ENCODE measurements at places on chromosomes 13 and 19.
A peak's percentile ranks its signal among the peaks of the same experiment; 100 is the strongest.

DNA sequence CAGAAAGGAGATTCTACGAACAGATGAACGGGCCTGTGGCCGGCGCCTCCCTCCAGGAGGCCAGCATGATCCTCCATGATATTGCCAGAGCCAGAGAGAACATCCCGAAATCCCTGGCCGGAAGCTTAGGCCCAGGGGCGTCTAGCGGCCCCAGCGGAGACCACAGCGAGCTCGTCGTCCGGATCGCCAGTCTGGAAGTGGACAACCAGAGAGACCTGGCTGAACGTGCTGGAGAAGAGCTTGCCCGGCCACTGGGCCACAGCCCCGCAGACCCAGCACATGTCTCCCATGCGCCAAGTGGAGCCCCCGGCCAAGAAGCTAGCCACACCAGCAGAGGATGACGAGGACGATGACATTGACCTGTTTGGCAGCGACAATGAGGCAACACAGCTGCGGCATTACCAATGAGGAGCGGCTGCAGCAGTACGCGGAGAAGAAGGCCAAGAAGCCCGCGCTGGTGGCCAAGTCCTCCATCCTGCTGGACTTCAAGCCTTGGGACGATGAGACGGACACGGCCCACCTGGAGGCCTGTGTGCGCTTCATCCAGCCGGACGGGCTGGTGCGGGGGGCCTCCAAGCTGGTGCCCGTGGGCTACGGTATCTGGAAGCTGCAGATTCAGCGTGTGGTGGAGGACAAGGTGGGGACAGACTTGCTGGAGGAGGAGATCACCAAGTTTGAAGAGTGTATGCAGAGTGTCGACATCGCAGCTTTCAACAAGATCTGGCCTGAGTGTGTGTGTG, 78.8 kb upstream of the FRY start:
- DNase-seq: no peak

GRCh38 chr19:4446704-4447200, 10.8 kb downstream of the UBXN6 start:
- DNase-seq: no peak

- no peak for DNase-seq
These were observed 302.0 kb downstream of the KLF12 start for GRCh38 chr13:73832128-73832588.

GRCh38 chr13:49214917-49215376, 5.2 kb upstream of the MLNR start:
- no peak for DNase-seq

GRCh38 chr19:6233827-6234511, 45.8 kb downstream of the MLLT1 start:
- DNase-seq: no peak

DNA sequence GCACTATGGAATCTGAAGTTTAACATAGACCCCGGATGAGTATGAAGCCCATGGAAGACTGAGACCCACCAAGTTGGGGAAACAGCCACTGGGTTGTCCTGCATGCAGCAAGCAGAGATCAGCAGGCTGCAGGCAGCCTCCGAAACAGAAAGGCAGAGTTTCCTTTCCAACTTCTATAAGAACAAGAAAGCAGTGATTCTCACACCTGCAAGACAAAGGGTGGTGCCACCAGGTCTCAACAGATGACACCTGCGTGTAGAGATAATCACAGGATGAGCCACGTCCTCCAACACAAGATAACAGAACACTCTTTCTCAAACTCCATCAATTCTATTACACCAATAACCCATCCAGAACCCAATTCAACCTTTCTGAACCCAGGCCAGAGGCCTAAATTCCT, 457.9 kb downstream of the FOXO1 start:
- no peak for DNase-seq

DNA sequence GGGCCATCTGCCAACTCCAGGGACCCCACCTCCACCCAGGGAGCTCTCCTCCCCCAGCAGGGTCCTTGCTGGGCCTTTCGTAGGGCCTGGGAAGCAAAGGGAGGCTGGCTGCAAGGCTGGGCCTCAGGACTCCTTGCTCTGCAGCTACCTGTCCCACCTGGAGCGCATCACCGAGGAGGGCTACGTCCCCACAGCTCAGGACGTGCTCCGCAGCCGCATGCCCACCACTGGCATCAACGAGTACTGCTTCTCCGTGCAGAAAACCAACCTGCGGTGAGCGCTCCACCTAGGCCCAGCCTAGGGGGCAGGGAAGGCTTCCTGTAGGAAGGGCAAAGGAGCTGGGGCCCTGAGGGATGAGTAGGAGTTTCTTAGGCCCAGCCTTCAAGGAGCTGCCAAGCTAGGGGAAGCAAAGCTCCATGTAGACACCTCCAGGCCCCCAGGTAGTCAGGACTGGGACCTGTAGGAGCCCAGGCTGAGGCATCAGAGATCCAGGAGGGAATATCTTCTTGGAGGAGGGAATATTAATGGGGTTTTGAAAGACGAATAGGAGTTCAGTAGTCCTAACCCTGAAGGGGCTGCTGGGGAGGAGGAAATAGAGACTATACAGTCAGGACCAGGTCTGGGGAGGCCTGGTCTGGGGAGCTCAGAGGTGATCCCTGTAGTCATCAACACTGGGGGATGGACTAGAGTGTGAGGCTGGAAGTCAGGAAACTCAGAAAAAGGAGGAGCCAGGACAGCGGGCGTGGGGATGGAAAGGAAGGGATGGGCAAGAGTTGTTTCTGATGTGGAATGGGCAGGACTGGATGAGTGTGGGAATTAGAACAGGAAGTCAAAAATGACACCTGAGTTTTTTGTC, 16.0 kb downstream of the GNA15 start:
- no peak for DNase-seq

DNA sequence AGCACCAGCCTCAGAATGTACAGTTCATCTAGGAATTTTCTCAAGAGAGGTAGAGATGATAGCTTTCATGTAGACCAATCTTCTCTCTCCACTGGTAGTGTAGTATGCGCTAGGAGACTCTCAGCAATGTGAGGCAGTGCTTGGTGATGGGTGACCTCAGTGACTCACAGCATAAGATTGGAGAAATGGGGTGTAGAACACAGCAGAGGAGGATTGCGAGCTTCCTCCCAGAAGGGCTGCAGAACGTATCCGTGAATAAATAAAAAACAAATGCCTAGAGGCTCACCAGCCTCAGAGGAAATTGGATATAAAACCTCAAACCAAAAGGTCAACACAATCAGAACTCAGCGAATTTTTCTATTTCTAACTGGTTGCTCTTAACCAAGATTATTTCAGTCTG, 182.9 kb upstream of the RXFP2 start:
- peak; percentile 49 for DNase-seq

DNA sequence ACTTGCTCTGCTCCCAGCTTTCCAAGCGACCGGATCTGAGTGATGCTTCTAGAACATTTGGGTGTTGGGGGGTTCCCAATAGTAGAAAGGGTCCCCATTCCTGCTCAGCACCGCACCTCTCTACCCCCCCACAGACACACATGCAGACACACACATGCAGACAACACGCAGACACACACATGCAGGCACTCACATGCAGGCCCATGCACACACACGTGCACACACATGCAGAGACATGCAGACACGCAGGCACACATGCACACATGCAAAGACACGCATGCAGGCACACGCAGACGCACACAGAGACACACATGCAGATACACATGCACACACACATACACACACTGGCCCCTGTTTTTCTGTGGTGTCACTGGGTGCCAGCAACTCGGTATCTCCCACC, 23.8 kb downstream of the ONECUT3 start:
- DNase-seq: no peak

GRCh38 chr13:51950722-51951121, 60.5 kb downstream of the ATP7B start:
- no peak for DNase-seq

GRCh38 chr19:41298348-41298964, 11.5 kb upstream of the CCDC97 start:
- DNase-seq: peak; percentile 49

DNA sequence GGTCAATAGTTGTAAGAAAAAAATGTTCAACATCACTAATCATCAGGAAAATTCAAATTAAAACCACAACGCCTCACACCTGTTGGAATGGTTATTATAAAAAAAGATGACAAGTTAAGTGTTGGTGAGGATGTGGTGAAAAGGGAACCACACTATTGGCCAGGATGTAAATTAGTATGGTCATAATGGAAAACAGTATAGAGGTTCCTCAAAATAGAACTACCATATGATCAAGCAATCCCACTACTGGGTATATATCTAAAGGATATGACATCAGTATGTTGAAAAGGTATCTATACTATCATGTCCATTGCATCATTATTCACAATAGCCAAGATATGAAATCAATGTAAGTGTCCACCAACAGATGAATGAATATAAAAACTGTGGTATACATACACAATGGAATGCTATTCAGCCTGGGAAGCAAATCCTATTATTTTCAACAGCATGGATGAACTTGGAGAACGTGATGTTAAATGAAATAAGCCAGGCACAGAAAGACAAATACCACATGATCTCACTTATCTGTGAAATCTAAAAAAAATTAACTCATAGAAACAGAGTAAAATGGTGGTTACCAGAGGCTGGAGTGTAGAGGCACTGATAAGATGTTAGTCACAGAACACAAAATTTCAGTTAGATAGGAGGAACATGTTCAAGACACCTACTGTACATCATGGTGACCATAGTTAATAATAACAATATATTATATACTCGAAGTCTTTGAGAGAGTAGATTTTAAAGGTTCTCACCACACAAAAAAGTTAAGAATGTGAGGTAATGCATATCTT, 56.6 kb downstream of the TBC1D4 start:
- DNase-seq: no peak

- DNase-seq: no peak
These were observed 808 bp downstream of the DNMT1 start for GRCh38 chr19:10193790-10194499.

- no peak for DNase-seq
These were observed 1.1 kb upstream of the ATP11A start for GRCh38 chr13:112688560-112689302.

DNA sequence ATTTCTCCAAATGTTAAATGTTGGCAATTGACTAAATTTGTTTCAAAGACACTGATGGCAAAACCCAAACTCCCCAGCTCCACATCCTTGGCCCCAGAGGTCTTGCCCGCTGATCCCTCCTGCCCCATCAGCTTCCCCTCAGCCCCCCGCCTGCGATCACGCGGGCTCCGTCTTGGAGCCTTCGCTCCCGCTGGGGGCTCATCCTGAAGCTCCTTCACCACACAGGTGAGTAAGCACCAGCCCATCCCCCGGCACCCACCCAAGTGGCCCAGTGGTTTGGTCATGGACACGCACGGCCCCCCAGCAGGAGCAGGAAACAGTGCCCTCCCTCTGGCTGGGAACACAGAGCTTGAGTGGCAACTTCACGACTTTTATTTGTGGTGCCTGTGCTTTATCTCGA, 14.9 kb downstream of the EPS8L1 start:
- no peak for DNase-seq

DNA sequence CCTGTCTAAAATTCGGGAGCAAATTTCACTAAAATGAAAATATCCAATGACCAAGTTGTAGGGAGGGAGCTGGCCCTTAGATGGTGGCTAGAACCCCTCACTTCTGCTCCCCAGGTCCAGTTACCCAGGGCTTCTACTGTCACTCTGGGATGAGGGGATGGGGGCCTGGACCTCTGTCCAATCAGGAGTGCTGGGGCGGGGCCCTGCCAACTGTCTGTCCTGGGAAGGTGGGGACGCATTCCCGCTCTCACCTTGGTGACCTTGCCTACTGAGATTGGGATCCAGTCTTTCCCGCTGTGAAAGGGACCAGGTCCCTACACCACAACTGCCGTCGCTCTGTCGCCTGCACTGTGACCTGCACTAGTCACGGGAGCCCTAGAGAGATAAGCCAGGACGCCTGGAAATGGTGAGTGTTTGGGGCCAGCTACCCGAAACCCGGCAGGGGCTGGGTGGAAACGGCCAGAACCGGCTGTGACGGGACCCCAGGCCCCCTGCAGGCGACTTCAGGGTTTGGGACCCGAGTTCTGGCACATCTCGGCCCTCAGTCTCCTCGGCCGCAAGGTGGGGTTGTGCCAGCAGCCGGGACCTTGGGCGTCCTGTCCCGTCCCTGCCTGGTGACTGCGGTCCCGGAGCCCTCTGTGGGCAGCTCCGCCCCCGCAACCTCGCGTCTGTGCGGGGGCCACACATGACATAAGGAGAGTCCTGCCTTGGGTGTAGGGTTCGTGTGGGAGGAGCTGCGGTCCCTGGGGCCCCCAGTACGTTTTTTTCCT, 22.8 kb downstream of the ZNF20 start:
- DNase-seq: no peak

- no peak for DNase-seq
These were observed 497 bp upstream of the MLNR start for GRCh38 chr13:49219647-49220035.

- peak; percentile 75 for DNase-seq
These were observed 12.1 kb downstream of the PIN1 start for GRCh38 chr19:9847087-9847671.

DNA sequence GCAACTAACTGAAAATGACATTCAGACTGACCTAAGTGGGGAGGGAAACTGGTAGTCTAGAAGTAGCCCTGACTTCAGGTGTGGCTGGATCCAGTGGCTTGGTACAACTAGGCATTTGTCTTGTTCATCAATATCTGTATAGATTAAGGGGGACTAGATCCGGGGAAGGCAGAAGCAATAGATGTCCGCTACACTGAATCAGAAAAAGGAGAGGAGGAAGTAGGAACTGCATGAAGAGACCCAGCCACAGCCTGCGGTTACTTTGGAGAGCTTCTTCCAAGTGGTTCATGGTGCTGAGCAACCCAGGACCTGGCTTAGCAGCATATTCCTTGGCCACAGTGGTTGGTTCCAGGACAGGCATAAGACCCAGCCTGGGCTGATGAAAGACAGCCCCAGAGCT, 9.9 kb upstream of the PRODH2 start:
- no peak for DNase-seq

- no peak for DNase-seq
These were observed 139.1 kb upstream of the TRPC4 start for GRCh38 chr13:38008636-38009035.

DNA sequence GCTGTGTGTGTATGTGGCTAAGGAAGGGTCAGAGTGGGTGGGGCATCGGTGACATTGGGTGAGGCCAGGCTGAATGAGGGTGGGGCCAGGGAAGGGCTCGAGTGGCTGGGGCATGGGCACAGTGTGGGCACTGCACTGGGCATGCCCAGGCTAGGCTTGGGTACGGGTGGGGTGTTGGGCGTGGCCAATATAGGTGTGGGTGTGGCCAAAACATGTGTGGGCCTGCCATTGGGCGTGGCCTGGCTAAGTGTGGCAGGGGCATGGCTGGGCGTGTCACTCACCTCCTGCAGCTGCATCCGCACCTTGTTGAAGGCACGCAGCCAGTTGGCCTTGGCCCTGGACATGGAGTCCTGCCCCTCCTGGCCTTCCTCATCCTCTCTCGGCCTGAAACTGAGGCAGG, 33.2 kb downstream of the UNC13A start:
- no peak for DNase-seq

DNA sequence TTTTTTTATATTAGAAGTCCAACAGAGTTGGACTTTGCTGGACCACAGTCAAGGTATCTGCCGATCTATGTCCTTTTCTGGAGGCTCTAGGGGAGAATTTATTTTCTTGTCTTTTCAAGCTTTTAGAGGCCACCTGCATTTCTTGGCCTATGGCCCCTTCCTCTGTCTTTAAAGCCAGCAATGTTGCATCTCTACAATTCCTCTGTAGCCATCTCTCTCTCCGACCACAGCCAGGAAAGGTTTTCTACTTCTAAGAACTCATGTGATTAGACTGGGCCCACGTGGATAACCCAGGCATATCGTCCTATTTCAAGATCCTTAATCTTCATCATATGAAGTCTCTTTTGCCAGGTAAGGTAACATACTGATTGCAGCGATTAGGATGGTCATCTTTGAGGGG, 43.5 kb upstream of the RGCC start:
- DNase-seq: no peak

GRCh38 chr19:29690842-29691241, 24.2 kb downstream of the C19orf12 start:
- no peak for DNase-seq

GRCh38 chr13:46580362-46580839, 27.4 kb downstream of the LRCH1 start:
- DNase-seq: no peak
